Germinal center (tissue), 1 donor: ENCODE measurements at places on chromosomes 2 and 18.

DNA sequence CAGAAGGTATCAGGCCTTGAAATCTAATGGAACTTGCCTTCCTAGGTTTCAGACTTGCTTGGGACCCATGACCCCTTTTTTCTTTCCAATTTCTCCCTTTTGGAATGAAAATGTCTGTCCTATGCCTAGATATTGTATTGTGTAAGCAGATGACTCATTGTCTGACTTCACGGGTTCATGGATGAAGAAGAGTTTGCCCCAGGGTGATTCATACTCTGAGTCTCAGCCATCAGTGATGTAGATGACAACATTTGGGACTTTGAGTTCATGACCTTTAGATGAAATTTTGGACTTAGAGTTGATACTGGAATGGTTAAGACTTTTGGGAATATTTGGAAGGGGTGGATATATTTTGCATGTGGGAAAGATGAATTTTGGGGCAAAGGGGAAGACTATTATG, 11.2 kb upstream of the SCYGR5 start:
- no peak for DNase-seq

- no peak for DNase-seq
Observed at GRCh38 chr2:218081063-218081462, 12.0 kb downstream of the RUFY4 start.

DNA sequence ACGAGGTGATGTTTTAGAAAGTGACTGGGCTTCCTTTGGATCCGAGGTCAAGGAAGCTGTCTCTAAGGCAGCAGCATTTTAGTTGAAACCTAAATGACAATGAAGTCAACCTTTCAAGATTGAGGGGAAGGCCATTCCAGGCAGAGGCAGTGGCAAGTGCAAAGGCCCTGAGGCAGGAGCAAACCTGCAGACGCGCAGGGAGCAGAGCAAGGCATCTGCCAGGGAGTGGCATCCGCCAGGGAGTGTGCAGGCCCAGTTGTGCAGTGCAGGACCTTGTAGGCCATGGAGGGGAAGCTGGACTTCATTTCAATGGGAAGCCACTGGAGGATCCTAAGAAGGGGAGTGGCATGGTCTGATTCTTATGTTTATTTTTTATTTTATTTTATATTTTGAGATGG, 154.7 kb upstream of the SIX3 start:
- DNase-seq: no peak

GRCh38 chr18:76801567-76802505, 20.5 kb upstream of the ZNF236 start:
- DNase-seq: peak; percentile 82

- DNase-seq: no peak
Observed at GRCh38 chr2:168528469-168528868, 72.4 kb downstream of the CERS6 start.

DNA sequence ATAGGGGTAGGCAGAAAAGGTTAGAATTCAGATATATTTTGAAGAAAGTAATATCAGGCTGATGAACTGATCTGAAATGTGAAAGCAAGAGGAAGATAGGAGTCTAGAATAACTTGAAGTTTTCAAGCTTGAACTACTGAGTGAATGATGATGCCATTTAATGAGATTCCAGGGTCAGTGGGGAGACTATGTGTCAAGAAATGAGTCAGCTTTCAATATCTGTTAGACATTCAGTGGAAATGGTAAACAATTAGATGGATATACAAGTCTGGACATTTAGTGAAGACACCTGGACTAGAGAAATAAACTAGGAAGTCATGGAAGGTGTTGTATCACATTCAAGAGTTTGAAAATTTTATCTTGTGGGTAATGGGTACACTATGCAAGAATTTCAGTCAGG, 326.9 kb downstream of the FSIP2 start:
- no peak for DNase-seq

DNA sequence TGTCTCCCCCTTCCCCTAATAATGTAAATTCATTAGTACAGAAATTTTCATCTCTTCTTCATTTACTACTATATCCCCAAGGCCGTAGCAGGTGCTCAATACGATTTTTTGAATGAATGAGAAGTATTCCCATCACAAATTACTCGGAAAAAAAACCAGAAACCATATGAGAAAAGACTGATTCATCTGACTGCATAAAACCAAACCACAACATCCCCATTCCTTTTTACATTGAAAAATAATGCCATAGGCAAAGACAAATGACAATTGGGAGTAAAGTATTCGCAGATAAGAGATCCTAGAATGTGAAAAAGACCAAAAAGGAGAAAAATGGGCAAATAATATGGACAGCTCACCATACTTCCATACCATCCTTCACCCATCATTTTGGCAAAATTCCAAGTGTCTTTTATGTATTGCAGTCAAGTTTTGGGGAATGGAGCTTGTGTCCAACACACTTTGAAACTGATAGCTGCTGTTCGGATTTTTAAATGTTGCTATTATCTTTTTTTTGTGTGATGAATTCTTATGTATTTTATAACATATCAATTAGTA, 1.5 kb downstream of the ZC3H8 start:
- no peak for DNase-seq

- no peak for DNase-seq
Observed at GRCh38 chr18:44802508-44802907, 121.8 kb downstream of the SETBP1 start.

GRCh38 chr2:164498836-164499235, 122.4 kb downstream of the GRB14 start:
- DNase-seq: no peak

DNA sequence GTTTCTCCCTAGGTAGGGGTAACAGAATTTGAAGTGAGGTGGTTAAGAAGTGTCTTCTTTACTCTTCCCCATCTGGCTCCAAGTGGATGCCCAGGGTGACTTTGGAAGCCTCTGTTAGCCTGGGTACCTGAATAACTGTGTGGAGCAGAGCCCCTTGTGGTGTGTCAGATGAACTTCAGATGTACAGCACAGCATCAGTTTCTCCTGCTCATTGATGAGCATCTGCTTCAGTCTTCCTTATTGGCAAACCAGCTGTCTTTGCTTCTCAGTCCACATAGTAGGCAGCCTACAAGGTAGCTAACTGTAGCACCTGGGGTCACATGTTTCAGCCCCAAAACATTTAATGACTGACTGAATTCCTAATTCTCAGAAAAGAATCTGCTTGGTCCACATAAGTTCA, 56.2 kb upstream of the ATP8B1 start:
- DNase-seq: peak; percentile 37

GRCh38 chr2:164808776-164809175, 32.8 kb downstream of the COBLL1 start:
- no peak for DNase-seq
